NCI-H1436 treated with DMSO at 0.1 percent for 48 hours (cell line): ENCODE measurements at places on chromosomes 2 and 18.
A peak's percentile ranks its signal among the peaks of the same experiment; 100 is the strongest.

GRCh38 chr2:35788543-35788942 is 567.0 kb upstream of the CRIM1 start:
- no peak for DNase-seq

GRCh38 chr2:165239230-165239629 is at the start of gene SCN2A:
TSS of gene SCN2A (plus strand) at chr2:165239414. CDS start at chr2:165295824, 56,410 bp downstream.
- peak; percentile 61 for DNase-seq

DNA sequence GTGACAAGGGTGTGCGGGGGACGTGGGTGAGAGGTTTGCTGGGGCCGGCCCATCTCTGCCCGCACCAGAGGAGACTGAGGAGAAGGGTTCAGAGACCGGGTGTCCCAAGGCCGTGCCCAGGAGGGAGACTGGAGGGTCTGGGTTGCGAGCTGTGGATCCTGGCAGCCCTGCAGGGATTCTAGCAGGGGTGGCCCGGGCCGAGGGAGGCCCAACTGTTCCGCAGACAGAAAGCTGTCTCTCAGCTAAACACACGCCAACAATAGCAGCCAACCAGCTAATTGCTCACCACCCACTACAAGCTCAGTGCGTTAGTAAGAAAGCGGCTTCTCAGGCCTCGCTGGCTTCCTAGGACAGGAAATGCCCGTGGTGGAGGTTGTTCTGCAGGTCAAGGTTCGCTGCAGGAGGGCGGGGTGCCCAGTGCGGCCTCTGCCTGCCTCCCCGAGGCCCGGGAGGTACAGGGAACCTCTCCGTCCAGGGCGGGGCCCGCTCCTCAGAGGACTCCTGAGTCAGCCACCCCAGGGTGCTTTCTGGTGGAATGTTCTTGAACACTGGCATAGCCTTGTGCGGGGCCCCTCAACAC is 282.0 kb upstream of the PXDN start:
- no peak for DNase-seq

- no peak for DNase-seq
Observed at GRCh38 chr18:39607034-39607433, 2041.4 kb upstream of the CELF4 start.

DNA sequence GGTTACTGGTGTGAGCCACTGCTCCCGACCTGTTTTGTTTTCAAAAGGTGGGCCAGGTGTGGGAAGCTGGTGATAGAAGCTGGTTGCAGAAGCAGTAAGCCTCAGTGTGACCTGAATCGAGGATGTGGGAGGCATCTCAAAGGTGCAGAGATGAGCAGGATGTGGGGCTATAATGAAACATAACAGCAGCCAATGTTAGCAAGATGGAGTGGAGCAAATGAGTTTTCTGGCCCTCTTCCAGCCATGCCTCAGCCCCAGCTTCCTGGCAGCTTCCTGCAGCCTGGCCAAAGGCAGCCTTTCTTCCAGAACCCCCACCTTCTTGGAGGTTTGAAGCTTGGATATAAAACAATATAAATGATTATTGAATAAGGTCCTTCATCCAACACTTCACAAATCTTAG is 184.8 kb downstream of the NCK2 start:
- DNase-seq, result no peak

- no peak for DNase-seq
Observed at GRCh38 chr2:154640000-154640399, 58.5 kb upstream of the KCNJ3 start.

- DNase-seq, result no peak
Observed at GRCh38 chr18:76546088-76546435, 51.0 kb upstream of the ZNF516 start.

DNA sequence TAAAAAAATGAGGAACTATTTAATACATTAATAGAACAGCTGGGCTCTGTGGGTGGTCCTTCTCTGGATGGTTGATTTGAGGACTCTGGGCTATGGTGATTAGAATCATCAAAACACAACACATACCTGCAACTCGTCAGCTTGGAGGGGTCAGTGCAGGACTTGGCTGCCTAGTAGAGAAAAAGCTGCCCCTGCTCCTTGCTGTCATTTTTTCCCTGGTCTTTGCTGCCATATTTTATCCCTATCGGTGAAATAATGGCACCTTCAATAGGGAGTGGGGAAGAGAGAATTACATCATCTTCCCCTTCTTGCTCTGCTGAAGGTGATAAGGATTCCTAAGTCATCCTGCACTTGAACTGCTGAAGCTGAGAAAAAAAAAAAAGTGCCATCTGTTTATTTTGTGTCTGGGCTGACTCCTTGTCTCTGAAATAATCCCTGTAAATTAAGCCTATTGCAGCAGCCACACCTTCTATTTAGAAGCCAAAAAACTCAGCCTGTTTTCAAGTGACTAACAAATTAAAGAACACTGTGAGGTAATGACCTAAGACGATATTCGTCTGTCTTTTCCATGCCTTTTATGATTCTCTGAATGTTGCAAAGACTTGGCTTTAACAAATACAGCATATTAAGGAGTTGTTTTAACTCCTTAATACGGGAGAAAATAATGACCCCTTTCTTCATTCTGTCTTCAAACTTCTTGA is 89.3 kb downstream of the ACVR1 start:
- no peak for DNase-seq

- no peak for DNase-seq
Observed at GRCh38 chr2:199118673-199119112, 339.0 kb downstream of the SATB2 start.

- DNase-seq, result no peak
Observed at GRCh38 chr2:216774620-216775019, 79.3 kb upstream of the IGFBP5 start.

- no peak for DNase-seq
Observed at GRCh38 chr2:85748039-85748734, 5.6 kb upstream of the ATOH8 start.

DNA sequence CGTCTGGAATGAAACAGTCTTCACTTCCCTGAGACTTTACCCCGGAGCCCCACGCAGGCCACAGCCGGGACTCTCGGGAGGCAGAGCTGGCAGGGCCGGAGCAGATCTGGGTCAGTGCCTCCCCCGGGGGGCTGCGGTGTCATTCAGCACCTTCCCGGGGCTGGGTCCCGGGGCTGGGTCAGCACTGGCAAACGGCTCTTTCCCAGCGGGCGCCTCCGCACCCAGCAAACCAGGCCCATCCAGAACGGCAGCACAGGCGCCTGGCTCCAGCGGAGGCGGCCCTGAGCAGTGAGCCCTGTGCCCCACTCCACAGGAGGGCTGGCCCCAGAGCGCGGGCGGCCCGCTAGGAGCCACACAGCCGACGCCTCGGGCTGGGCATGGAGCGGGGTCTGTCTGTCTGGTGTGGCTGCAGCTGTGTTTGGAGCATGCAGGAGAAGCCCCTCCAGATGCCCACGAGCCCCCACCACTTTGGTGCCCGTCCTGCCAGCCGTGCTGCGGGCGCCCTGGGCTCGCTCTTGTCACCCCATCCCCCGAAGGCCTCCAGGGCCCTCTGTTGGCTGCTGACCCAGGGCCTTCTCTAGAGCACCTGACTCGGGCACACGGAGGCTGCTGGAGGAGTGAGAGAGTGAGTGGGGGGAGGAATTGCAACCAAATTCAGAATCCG is 132.1 kb upstream of the CTDP1 start:
- DNase-seq, result no peak

DNA sequence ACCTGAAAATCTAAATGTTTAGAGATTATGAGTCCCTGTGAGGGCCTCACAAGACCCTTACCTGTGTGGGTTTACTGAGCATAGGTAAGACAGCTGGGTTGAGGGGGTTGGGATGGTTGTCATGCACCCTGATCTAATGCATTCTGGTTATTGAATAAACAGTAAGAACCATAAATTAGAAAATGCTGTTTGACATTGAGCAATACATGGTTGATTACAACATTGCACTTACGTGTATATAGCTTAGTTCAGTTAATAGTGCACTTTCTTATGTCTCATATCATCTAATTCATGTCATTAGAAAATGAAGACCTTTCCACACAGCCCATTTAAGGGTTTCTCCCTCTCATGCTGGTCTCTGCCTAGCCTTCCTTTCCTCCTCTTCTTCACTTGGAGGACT is 253.5 kb upstream of the ATP5MC3 start:
- DNase-seq, result no peak

GRCh38 chr18:73646196-73646595 is 501.4 kb downstream of the FBXO15 start:
- DNase-seq, result no peak

DNA sequence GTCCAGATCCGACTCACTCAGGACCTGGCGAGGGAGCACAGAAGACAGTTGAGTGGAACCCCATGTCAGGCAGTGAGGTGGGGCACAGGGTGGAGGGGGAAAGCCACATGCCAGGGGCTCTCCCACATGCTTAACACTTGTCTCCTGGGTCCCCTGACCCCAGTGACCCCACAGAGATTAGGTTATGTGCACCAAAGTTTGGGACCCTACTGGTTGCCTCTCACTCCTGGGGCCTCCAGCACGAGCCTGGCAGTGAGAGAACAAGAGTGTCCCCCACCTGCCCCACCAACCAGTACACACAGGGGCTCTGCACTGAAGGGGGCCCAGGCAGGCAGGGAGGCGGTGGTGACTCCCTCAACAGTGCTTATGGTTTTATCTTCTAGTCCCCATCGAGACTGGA is 58.3 kb downstream of the CIB4 start:
- no peak for DNase-seq

DNA sequence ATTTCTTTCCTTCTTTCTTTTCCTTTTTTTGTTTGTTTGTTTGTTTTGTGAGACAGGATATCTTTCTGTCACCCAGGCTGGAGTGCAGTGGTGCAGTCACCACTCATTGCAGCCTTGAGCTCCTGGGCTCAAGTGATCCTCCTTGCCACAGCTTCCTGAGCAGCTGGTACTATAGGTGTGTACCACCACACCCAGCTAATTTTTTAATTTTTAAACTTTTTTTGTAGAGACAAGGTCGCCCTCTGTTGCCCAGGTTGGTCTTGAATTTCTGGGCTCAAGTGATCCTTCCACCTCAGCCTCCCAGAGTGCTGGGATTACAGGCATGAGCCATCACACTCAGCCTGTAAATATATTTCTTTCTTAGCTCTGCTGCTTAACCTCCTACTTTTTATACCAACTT is 83.4 kb upstream of the CYP20A1 start:
- no peak for DNase-seq

DNA sequence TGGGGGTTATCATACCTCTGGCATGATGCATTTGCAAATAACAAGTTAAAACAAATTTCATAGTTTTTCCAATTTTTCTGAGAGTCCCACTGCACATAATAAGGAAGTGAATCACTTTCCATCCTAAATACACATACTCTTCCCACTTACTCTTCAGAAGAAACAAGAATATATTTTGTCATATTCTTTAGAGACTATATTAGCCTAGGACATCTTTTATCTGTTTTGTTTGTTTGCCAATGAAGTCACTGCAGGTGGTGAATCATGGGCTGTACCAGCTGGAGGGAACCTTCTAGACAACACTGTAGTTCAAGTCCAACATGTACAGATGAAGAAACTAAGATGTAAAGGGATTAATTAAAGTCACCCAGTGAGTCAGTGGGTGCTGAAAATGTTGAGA is 116.8 kb downstream of the XIRP2 start:
- no peak for DNase-seq

GRCh38 chr2:85952196-85952734 is 63.5 kb upstream of the ST3GAL5 start:
- DNase-seq, result no peak

GRCh38 chr18:50651334-50651733 is 91.4 kb downstream of the MAPK4 start:
- no peak for DNase-seq

- DNase-seq, result no peak
Observed at GRCh38 chr2:216856406-216857065, 3.3 kb downstream of the TNP1 start.
